ENCODE measurements at places on chromosomes 5 and 9.

GRCh38 chr5:103755974-103756373 is 193.4 kb upstream of the NUDT12 start:
- DNase-seq = no peak

DNA sequence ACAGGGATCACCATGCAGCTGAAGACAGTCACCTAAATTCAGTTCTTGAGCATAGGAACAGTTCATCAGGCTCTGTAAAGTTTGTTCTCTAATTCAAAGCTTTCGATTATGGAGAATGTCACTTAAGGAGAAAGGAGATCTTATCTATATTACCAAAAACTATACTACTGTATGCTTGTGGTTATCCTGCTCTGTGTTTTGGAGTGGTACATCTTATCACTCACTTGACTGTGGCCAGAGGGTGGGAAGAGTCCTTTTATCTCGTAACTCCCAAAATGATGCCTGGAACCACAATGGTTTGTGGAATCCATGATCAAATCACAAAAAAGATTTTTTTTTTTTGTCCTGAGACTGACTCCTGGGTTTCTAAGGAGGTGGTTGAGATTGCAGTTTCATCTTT is 230.7 kb downstream of the COMMD10 start:
- DNase-seq = no peak

GRCh38 chr5:35971878-35972210 is 19.3 kb downstream of the UGT3A1 start:
- no peak for DNase-seq

- DNase-seq = no peak
These were observed 455.9 kb downstream of the EBF1 start for GRCh38 chr5:158643840-158644239.

DNA sequence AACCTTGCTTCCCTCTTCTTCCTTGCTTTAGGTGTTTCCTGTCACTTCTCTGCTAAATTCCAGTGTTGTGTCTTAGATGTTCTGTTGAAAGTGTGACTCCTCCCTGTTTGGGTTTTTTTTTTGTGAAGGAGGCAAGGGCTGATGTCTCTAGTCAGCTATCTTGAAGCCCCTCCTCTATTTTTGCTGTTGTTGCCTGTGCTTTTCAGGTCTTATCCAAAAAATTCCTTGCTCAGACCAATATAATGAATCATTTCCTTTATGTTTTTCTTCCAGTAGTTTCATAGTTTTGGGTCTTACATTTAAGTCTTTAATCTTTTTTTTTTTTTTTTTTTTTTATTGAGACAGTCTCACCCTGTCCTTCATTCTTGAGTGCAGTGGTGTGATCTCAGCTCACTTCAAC is 22.3 kb downstream of the RIC1 start:
- DNase-seq = no peak

DNA sequence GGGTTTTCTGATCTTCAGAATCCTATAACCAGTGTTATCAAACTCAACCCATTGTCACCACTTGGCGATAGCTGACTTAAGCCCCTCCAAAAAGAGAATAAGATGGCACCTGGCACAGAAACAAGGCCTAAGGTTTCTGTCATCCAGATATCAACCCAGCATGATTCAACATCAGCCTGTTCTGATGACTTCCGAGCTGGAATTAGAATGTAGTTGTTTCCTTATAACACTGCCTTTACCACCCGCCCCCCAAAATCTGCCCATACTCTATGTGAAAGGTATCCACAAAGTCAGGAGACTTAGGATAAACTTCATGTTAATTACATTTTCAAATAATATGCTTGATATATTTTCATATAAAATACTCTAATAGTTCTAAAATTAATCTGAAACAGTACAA is 5.2 kb downstream of the KLF9 start:
- no peak for DNase-seq

DNA sequence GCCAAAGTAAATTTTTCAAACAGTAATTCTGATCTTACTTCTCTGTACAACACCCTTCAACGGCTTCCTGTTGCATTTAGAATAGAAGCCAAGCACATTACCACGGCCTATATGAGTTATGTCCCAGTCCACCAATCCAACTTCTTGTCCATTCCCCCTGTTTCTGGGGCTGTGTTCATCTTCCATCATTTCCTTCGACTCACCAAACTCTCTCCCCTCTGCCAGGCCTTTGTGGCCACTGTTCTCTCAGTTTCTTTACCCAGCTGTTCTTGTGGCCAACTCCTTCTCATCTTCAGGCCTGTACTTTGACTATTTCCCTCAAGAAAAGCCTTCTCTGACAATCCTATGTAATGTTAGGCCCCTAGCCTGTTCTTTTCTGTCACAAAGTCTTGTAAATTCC is 259.4 kb upstream of the EFNA5 start:
- no peak for DNase-seq

DNA sequence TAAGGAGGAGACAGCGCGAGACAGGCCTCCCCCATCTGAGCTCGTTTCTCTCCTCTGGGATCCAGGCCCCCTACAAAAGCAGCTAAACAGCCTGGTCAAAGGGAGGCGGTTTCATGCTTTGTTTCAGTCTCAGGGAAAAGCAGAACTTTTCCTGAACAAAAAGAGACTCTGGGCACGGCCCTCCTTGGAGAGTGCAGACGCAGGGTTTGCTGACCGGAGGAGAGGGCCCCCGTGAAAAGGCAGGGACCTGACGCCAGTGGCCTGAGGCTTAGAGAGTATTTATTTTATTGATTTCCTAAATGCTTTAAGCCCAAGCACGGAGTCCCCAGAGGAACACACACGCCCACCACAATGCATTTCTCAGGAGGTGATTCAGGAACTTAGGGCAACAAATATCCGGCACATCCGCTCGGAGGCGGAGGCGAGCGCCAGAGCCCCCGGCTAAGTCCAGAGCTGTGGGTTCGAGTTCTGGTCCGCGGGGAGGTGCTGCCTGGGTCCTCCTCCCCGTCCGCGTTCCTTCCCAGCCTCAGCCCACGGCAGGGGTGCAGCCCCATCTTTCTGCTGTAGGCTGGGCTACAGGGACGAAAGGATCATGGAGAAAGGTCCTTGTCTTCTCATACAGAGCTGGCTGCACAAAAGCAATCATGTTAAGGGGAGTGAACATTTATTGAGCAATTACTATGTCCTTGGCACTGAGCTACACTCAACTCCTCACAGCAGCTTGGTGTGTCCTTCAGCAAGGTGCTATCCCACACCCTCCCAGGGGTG is 40.0 kb downstream of the PTGES start:
- peak; percentile 44 for DNase-seq

GRCh38 chr9:76897804-76898525 is 7.9 kb downstream of the PRUNE2 start:
- DNase-seq = no peak

DNA sequence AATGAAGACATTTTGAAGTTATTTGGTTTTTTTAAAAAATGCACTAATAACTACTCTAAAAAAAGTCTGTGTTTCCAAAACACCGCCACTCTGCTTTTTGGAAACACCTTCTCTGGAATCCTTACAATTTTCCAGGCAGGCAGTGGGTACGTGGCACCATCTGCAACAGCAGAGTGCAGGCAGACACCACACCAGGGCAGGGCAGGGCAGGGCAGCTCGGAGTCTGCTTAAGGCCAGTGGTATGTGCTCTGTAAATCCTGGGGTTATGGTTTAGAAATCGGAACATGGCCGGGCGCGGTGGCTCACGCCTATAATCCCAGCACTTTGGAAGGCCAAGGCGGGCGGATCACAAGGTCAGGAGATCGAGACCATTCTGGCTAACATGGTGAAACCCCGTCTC is 97.6 kb downstream of the TLE1 start:
- DNase-seq = no peak

GRCh38 chr9:2229109-2229721 is 214.1 kb downstream of the SMARCA2 start:
- no peak for DNase-seq

GRCh38 chr9:97850746-97851445 is 2.1 kb upstream of the FOXE1 start:
- no peak for DNase-seq

DNA sequence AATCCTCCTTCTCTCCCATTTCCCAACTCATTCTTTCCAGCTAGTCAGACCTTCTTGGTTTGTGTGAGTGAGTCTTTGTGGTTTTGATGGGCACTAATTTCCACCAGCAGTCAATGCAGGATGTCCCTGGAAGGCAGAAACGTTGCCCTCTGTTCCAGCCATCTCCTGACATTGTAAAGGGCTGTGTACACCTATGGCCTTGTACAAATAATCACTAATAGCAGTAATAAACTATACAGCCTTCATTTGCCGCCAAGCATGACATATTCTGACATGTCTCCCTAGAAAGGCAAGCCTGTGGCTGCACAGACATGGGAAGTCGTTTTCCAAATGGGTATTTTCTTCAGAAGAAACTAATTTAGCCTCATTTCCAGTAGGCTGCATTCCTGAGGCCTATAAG is 18.4 kb upstream of the DENND1A start:
- DNase-seq = no peak

DNA sequence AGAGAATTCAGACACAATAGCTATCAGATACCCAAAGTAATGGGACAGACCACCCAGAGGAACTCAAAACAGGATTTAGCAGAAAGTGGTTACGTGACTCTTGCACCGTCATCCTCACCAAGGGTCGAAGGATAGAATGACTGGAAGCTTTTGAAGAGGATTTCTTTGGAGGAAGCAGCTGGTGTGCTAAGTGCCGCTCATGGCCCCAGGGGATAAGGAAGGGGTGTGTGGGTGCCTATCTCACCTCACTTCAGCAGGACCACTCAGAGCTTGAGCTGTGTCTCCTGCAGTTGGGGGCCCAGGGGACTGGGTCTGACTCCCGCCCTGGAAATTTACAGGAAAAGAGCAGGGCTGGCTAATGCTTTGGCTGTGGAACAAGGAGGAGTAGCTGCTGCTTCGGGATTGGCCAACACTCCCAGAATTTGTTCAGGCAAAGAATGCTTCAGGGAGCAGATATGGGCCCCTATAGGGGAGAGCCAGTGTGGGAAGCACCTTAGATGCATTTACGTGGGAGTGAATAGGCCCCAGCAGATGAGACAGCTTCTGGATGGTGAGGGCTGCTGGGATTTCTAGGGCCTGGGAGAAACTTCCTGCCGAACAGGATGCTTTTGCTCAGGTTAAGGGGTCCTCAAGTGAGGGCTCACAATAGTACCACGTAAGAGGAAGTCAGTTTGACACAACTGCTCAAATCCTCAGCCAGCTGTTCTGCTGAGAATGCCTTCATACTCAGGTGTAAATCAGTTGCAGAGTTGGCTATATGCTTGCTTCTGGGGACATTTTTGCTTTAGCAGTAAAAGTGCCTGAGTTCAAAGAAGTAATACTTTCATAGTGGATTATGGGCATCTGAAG is 29.1 kb upstream of the TOMM5 start:
- DNase-seq = no peak

GRCh38 chr9:128001779-128002298 is 21.1 kb upstream of the EEIG1 start:
- DNase-seq = peak; percentile 68

GRCh38 chr5:1555011-1555807 is 31.4 kb upstream of the LPCAT1 start:
- DNase-seq = peak; percentile 20

DNA sequence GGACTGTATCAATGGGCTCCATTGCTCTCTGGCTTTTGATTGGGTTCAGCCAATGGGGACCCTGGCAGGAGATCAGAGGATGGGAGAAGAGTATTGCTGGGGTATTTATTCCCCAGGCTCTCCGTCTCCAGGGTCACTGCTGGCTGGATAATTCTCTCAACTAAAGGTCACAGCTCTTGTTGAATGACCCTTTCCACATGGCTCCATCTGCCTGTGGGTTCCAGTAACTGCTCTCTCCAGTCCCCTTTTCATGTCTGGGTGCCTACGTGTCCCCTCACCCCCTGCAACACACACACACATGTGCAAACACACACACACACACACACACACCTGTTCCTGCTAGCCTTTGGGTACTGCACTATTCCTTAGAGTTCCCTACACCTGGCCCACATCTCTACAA is 53.9 kb upstream of the RIC1 start:
- DNase-seq = no peak

- DNase-seq = no peak
These were observed 2.1 kb downstream of the CFAP77 start for GRCh38 chr9:132412089-132412488.

DNA sequence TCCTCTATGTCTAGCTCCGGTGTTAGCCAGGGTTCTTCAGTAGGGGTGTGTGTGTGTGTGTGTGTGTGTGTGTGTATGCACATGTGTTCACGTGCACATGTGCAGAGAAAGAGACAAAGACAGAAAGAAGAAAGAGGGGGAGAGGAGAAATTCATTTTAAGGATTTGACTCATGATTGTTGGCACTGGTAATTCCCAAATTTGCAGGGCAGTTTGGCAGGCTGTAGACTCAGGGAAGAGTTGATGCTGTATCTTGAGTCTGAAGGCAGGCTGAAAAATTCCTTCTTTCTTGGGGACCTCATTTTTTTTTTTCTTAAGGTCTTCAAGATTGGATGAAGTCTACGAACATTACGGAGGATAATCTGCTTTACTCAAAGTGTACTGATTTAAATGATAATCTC is 335.7 kb downstream of the NSG2 start:
- no peak for DNase-seq

GRCh38 chr5:105978011-105978410 is 1692.7 kb downstream of the EFNA5 start:
- no peak for DNase-seq

DNA sequence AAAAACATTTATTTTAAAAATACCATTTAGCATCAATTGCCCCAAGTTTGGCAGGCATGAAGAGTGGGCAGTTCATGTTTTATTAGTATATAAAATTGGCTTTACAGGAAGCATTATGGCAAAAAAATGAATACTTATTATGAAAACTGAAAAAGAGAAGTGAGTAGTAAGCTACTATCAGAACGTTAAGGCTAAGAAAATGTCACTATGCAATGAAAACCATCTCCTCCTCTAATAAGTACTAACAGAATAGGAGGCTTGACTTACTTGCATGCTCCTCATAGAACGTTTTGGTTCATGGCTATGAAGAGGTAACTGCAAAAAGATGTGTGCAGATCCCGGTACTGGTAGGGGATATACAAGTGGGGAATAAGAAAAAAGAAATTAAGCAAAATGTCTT is 23.6 kb downstream of the TICAM2 start:
- no peak for DNase-seq

DNA sequence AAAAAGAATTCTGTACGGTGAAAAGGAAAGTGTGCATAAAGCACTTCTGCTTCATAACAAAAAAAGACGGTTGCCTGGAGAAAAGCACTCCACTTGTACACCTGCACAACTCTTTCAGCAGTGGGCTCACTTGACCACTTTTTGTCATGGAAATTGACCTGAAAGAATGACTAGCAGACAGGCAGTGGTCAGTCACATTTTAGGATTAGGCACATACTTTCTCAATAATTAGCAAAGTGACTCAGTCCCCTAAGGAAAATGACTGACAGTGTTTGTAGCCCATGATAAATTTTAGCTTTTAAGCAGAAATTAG is 169.3 kb downstream of the FANCC start:
- no peak for DNase-seq

GRCh38 chr9:108934323-108934893 is at the start of gene ABITRAM:
Gene ABITRAM, plus strand, starts transcription at chr9:108934400. Its CDS starts 87 bp downstream, at chr9:108934487.
- DNase-seq = peak; percentile 41

- no peak for DNase-seq
These were observed 151.6 kb upstream of the PHYKPL start for GRCh38 chr5:178383919-178384815.

DNA sequence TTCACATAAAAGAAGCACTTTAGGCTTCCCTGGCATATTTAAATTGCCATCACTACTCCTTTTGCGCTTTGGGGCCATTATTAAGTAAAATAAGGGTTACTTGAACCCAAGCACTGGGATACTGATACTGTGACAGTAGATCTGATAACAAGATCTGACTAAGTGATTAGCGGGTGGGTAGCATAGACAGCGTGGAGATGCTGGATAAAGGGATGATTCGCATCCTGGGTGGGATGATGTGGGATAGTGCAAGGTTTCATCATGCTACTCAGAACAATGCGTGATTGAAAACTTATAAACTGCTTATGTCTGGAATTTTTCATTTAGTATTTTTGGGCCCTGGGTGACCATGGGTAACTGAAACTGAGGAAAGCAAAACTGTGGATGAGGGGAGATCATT is 75.1 kb downstream of the PTTG1 start:
- DNase-seq = no peak
